Ammon's horn (tissue), 1 donor: ENCODE measurements at places on chromosomes 6 and 20.
A peak's percentile ranks its signal among the peaks of the same experiment; 100 is the strongest.

DNA sequence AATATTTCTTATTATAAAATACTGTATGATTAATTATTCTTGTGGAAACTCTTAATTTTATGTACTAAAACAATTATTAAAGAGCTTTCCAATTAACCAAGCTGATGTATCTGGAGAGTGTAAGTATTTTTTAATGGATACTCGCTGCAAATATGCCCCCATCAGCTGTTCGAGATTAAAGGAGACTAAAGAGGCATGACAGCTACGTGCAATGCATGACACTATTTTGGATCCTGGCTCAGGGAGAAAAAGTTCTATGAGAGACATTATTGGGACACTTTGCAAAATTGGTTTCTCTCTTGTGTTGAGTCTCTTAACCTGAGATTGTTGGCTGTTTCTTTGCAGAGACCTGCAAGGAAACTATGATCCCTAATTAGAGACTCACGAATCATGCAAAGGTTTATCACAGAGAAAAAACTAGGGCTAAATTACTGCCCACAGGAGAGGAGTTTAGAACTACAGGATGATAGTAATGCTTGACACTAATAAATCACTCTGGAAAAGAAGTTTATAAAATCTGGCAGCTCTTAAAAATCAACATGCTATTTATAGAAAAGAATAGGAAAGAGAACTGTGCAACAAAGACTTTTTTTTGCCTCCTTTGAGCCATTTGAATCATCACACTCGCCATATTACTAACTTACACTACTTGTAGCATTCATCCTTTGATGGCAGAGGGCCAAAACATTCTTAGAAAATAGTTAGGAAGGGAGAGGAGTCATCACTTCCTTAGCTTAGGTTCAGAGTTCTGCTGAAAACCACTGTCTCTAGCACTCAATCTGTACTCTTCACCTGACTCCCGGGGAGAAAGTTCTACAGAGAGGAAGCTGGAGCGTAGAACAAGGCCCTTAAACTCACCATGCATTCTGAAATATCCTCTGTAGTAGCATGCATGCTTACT lies 25.3 kb downstream of the NRN1 start:
- no peak for DNase-seq

DNA sequence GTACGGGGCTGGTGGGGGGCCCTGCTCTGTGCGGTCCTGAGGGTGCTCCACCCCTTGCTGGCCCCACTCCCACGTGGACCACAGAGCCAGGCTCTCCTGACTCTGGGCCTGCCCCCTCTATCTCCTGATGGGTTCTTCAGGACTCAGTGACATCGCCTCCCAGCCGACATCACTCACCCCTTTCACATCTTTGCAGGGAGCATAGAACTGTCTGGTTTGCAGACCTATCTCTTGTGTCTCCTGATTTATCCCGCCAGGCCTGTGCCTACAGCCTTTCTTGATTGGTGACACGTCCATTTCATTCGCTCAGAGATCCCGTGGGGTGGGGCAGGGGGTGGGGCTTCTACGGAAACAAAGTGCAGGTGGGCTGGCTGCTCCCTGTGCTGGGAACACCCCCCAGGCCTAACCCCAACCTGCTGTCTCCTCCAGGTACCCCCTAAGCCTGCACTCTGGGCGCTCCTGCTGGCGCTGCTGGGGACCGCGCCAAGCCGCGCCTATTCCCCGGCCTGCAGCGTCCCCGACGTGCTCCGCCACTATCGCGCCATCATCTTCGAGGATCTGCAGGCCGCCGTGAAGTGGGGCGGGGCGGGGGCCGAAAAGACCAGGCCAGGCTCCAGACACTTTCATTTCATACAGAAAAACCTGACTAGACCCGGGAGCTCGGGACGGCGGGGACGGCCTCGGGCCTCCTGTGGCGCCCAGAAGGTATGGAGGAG lies 1.7 kb downstream of the C20orf204 start:
- DNase-seq = no peak

DNA sequence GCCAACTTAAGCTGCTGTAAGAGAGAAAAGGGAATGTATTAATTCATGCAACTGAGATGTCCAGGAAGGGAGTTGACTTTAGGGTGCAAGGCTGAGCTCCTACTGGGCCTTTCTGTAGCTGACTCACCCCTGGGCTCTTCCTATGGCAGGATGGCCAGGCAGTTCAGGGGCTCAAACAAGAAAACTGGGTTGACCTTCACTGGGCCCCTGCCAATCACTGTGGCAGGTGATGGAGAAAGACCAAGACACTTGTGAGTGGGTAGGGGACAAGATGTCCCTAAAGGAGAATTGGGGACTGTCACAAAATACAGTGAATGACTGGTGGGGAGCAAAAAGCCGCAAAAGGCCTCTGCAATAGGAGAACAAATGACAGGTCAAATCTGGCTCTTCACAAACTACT lies 21.5 kb upstream of the RALGAPA2 start:
- DNase-seq = no peak

DNA sequence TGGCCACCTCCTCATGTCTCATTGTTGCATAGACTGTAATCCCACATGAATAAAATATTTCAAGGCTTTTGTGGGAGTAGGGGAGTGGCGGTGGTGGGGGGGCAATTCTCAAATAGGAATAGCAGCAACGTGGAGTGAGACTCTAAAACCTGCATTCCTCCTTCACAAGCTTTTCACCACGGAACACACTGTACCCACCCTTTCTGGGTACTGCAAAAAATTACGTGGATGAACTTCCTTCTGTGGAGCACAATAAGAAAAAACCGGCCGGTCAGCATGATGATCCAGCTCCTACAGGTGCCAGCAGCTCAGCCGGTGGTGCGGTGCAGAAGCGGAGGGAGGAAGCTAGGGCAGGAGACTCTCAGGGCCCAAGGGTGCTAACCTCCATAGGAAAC lies 930 bp upstream of the RRAGD start:
- DNase-seq = peak; percentile 11

GRCh38 chr6:84762220-84763002 lies 2.0 kb downstream of the TBX18 start:
- DNase-seq = no peak

DNA sequence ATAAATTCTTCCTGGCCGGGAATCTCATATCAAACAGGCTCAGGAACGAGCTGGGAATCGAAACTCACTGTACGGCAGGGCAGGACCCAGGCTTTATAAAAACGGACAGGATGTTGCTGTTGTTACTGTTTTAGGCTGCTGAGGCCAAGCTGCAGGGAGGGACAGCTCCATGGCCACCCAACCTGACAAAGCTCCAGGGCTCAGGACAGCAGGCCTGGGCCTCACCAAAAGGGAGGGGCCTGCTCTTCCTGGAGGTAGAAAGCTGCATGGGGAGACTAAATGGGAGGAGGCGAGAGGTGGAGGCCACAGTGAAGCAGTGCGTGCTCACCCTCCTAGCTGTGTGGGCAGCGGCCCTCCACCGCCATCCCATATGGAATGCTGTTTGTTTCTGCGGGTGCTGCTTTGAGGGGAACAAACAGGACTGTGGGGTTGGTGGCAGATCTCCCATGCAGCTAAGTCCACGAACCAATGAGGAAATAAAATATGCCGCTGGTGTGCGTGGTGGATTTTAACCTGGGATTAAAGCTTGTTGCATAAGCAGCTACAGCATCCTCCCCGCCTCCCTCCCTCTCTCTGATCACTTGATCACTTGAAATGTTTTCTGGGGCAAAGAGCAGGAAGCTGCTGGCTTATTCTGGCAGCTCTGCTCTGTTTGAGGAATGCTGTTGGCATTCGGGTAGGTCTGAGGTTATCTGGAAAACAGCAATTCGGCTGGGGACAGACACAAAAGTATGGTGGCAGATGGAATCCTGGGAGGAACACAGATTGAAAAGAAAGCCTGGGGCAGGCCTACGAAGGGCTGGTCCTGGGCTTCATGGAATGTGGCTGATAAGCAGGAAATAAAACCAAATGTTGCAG lies 2.4 kb upstream of the ZMYND8 start:
- peak; percentile 92 for DNase-seq
